ENCODE measurements at places on chromosomes 3 and 15.

GRCh38 chr3:183116025-183116614, 16.8 kb upstream of the MCCC1 start:
- peak; percentile 34 for DNase-seq

- no peak for DNase-seq
Measured at GRCh38 chr3:112931736-112932521, 43.0 kb downstream of the CD200R1 start.

DNA sequence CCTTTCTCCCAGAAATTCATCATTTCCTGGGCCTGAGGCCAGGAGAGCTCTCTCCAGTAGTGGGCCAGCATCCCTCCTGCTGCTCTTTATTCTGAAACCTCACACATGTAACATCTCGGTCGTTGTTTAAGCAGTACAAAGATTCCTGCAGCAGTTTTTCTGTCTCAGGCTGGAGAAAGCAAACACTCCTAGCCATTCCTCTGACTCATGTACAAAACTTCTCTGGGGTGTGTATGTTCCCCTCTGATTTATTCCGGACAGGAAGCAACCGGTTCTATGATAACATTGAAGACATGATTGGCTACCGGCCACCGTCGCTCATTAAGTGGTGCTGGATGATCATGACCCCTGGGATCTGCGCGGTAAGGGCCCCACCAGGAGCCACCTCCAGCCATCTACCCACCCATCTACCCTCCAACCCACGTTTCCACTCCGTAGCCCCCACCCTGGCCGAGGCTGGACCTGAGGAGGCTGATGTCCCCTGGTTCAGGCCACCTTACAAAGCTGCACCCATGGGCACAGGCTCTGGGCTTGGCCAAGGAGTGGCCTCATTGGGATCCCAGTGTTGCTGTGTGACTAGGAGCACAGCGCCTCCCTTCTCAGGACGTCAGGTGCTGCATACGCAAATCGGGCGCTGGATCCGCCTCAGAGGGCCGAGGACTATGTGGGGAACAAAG, 58.6 kb upstream of the SLC6A1 start:
- DNase-seq: no peak

DNA sequence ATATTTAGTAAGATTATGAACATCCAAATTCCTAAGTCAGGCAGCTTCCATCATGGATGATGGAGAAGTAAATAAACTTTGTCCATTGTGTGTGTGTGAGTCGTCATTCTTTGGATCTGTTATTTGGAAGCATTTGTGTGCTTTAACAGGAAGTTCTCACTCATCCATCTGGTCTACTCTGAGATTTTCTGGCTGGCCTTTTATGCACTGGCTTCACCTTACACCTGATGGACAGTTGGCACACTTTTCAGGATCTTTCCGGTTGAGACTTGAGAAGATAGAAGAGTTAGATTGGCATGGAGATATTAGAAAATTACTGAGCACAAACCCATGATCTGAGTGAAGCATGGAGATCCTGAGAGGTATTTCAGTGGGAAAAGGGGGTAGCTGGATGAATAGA, 12.6 kb downstream of the SYNPR start:
- DNase-seq: no peak

DNA sequence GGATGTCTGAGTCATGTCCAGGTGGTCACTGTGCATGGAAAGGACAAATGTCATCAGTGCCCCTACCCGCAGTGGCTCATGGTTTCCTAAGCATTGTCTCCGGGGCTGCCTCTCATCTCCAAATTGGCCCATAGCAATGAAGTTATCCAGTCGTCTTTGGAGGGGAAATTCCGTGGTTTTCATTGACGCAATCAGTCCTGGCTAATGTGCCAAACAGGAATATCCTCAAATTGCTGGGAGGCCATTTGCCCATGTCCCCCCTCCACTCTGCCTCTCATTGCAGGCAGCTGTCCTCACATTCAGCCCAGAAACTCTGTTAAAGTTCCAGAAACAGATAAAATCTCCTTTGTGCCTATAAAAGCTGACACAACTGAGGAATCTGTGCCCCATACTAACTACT, 81.6 kb downstream of the MCTP2 start:
- no peak for DNase-seq

GRCh38 chr3:134722969-134723368, 72.1 kb upstream of the EPHB1 start:
- no peak for DNase-seq

DNA sequence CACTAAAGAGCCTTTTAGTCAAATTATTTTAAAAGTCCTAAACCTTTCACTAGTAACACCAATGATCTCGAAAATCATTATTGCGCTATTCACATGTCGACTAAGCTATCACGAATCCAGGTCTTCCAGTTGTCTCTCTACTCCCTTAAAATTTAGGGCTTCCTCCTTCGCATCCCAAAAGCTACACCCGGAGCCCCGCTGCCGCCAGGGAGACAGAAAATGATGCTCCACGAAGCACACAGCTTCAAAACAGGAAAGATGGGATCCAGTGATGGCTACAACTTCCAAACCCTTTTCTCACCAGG, 253 bp downstream of the IFT80 start:
- no peak for DNase-seq

- DNase-seq: no peak
Measured at GRCh38 chr3:172562871-172563865, 39.9 kb upstream of the TNFSF10 start.

GRCh38 chr3:50237133-50237651, 1.2 kb downstream of the GNAI2 start:
- DNase-seq: no peak

DNA sequence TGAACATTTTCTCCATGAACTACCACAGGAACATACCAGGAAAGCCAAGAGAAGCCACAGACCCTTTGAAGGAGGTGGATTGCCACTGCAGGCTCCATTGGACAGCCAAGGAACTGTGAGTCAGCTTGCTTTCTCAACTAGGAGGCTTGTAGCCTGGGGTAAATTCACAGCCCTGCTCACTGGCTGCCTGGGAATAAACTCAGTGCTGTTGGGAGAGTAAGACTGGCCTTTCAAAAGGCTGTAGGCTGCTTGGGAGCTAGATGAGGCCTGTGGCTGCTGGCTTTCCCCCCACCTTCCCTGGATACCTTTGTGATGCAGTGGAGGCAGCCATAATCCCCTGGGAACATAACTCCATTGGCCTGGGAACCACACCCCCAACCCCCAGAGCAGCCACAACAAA, 223.5 kb upstream of the RBMS3 start:
- DNase-seq: no peak

- DNase-seq: no peak
Measured at GRCh38 chr15:89121414-89121813, 33.2 kb downstream of the ABHD2 start.

GRCh38 chr3:135865553-135865952, 100.0 kb upstream of the PPP2R3A start:
- DNase-seq: no peak

- DNase-seq: no peak
Measured at GRCh38 chr3:14646131-14646573, 5.4 kb upstream of the CCDC174 start.

- DNase-seq: no peak
Measured at GRCh38 chr3:50819882-50820281, 145.2 kb downstream of the DOCK3 start.

- DNase-seq: no peak
Measured at GRCh38 chr3:48694610-48695392, 9.1 kb upstream of the NCKIPSD start.

DNA sequence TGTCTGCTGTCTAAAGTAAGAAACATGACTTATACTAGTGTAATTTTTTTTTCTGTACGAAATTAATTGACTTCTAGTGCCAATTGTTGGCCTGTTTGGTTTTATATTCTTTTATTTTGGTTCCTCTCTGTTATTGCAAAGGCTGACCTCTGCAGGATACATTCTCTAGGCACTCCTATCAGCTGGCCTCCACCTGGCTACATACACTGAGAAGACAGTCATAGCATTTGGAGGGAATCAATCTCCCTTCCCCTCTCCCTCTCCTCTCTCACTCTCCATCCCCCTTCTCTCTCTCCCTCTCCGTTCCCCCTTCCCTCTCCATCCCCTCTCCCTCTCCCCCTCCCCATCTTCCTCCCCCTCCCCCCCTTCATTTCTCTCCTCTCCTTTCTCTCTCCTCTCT, 116.7 kb downstream of the MCTP2 start:
- DNase-seq: no peak

Measured in stimulated activated CD4-positive, alpha-beta T cell treated with anti-CD3 and anti-CD28 coated beads, Interleukin-12 subunit alpha, Interleukin-12 subunit beta, amount 100 ng/mL, for 24 hours (primary cell).